Lower lobe of right lung (tissue), 2 donors: ENCODE measurements at places on chromosomes 2 and 18. TPM values are rescaled to one million over a fixed set of nuclear protein-coding genes. Genes with fewer than 3 reads are reported as not detected.

- DNase-seq, result no peak
Observed at GRCh38 chr2:230779126-230779525, 66.5 kb downstream of the CAB39 start.

GRCh38 chr2:107737756-107738155 lies 88.9 kb upstream of the RGPD4 start:
- DNase-seq, result no peak

GRCh38 chr2:161049559-161049958 lies 110.7 kb upstream of the TANK start:
- no peak for DNase-seq

- no peak for DNase-seq
Observed at GRCh38 chr18:29753379-29753778, 1289.2 kb downstream of the DSC3 start.

DNA sequence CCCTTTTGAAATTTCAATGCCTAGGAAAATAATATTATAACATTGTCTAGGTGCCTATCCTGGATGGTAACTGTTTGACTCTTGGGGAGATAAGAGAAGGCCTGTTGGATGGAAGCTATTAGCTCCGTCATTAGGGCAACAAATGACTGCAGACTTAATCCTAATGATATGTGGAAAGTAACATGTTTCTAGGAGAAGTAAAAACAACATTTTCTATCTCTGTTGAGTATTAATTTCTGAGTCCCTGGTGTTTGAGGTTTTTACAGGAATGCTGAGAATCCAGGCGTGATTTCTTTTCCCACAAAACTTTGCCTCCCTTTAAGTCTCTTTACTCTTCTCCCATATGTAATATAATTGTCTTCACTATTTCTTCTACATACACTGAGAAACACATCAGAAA lies 159.1 kb downstream of the GALNT1 start:
- no peak for DNase-seq

DNA sequence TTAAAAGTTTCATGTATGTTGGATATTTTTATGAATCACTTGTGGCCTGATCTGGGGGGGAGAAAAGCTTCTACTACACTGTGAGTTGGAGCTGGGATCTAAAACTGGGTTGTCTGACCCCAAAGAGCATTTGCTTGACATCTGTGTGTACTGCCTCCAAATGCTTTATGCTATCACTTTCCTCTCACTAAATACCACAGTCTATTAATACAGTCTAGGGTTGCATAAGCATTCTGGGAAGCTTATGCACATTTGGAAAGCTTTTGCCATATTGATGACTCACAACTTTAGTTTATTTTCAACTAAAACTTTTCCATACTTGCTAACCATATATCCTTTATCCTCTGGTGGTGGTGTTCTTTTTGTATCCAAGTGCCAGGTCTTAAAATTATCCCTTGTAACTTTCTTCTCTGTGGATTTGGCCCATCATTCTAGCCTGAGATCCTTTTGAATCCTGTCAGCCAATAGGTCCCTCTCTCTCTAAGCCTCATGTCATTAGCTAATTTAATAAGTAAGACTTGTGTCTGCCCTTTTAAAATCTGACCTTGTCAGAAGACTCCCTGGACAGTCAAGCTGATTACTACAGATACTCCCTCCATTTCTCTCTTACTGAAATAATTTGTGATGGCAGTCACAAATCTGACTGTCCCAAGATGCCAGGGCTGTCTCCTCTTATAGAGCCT lies 72.7 kb downstream of the NXPH2 start:
- no peak for DNase-seq

- no peak for DNase-seq
Observed at GRCh38 chr2:78982638-78983330, 42.7 kb upstream of the REG3G start.

DNA sequence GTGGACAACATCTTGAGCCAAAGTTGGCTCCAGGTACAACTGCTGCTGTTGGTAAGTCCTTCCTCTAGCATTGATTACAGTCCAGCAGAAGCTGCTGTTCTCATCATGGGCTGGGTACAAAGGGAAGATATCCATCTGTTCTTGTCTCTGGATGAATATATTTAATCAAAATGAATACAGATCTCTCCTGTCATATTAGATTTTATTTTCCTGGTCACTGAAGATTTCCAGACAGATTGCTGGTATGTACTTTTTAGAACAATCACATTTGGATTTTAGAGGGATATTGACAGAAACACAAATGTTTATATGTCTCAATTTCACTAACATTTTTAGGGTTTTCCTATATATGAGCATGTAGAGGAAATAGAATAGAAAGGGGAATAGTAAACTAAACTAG lies 155.4 kb upstream of the FHL2 start:
- DNase-seq, result no peak

DNA sequence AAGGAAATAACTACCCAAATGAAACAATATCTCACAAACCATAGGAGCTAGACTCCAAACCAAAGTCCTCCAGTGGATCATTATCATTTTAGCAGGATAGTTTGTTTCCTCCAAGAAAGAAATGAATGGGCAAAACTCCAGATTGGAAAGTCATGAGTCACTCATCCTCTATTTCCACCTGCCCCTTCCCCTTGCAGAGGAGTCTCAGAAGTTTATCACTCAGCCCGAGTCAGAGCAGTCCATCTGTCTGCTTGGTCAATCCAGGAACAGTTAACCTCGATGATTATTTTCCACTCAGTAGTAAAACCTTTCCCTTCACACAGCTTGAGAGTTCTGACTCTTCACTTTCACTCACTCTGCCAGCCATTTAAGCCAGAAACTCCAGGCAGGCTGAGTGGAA lies 462.2 kb downstream of the BCL11A start:
- DNase-seq, result no peak

DNA sequence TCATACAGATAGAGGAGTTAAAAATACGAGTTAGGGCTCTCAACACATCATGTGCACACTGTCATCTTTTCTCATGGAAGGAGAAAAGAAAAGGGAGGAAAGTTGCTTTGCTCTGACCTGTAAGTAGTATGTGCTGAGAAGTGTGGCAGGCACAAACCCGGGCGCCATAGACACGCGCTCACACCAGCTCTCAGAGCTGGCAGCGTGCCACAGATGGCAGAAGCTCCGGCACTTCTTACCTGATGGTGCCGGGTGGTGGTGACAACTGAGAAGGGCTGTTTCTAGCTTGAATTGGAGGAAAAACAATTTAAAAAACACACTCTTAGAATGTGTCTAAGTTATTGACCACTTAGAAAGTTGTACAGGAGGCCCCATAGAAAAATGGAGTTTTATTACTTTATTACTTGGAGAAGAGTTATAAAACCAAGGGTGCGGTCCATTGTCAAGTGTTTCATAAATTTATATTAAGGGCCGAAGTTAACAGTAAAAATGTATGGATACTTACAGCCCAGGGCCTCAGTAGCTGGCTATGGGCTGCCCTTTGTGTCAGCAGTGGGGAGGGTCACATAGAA lies 92.2 kb downstream of the DPP4 start:
- DNase-seq, result no peak

DNA sequence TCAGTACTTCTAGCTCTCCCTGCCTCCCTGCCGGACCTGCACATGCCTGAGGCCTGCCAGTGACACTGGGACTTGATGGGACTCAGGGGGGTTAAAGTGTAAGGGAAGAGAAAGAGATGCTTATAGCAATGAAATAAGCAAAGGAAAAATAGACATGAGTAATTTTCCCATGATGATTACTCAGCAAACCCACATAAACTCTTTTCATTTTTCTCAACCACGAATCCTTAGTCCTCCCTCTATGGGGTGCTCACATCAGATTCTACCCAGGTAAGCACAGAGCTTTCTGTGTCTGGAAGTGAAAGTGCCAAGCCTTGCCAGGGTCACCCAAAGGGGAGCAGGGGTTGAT lies 44.8 kb upstream of the ANKRD62 start:
- no peak for DNase-seq

DNA sequence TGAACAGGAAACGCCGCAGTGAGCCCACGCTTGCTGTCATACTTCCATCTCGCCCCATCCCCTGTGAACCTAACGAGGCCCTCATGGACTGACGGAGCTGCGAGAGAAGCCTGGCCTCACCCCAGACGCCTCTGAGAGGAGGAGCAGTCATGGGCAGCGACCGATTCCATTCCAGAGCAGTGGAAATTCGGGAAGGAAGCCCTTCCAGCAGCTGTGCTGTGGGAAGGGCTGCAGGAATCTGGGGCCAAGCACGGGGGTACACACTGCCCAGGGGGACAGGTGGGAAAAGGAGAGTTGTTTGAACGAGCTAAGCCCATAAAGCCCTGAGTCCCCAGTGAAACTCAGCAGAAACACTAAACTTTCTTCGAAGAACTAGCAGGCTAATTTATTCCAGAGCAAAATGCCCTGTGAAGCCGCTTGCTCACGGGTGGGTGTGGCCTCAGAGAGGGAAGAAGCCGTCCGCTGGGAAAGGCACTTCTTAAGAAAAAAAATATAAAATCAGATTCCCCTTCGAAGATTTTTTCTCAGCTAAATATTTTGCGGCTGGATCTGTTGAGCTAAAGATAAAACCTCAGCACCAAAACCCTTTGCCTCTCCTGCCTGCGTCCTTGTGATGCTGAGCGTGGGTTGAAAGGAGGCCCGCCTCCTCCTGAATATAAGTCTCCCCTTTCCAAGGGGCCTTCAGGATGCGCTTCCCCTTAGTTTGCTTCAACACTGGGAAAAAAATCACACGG lies 38.2 kb downstream of the ANKMY1 start:
- no peak for DNase-seq

DNA sequence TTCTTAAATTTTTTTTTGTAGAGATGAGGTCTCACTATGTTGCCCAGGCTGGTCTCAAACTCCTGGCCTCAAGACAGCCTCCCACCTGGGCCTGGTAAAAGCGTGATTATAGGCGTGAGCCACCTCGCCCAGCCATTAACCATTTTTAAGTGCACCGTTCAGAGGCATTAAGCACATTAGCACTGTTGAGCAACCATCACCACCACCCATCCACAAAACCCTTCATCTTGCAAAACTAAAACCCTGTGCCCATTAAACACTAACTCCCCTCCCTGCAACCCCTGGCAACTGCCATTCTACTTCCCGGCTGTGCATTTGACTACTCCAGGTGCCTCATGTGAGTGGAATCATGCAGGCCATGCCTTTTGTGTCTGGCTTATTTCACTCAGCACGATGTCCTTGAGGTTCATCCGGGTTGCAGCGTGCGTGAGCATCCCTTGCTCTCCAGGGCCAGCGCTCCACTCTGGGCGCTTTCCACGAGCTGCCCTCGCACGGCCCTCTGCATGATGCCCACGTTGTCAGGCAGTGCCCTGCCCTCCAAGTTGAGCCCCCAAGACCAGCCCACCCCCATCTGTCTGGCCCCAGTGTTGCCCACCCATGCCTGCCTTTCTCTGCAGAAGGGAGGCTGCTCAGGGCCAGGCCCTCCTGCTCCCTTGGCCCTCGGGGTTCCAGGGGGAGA lies 63.0 kb upstream of the GLI2 start:
- no peak for DNase-seq

DNA sequence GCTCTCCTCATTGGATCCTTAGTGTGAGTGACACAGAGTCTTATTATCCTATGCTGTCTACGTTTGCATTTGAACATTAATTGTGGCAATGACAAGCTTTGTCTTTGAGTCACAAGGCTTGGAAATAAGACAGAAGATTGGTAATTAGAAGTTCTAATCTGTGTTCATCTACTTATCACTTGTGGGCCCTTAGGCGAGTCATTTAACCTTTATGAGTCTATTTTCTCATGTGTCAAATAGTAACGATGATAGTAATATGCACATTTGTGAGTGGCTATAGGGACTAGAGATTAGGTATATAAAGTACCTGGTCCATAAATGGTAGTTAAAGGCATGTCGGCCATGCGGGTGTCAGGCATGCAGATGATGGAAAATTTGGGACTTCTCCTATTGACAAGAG lies 105.6 kb upstream of the NABP1 start:
- no peak for DNase-seq

DNA sequence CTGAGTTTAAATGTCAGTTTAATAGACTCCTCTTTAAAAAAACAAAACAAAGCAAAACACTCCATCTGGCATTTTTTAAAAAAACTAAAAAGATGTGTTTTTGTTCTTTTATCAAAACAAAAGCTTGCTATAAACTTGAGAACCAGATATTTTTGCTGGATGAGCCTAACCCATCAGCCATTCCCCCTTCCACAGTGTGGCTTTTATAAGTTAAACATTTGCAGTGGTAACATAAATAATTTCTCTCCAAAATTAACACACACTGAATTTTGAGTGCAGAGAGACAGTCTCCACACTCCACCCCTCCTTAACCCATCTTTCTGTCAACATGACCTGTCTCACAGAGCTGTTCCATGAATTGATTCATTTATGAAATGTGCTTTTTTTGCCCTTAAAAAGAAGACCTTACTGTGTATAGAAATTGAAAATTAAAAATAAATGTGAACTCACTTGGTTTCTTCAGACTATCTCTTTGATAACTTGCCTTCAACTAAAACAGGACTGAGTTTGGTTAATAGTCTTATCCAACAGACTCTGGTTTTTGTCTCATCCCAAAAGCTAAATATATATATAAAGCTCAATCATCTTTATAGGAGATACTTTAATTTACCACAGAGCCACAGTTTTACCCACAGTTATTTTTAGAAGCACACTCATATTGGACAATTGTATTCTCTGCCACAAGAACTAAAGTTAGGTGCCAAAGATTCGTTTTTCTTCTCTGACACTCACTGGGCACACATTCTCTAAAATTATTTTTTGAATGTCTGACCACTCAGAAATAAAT lies 64.8 kb upstream of the STK39 start:
- DNase-seq, result no peak

The CPS1 gene
- total RNA-seq, result 3.0 TPM

The TMEM185B gene
- 22.2 TPM for total RNA-seq

The GPR155 gene
- 6.2 TPM for total RNA-seq

The BBS5 gene
- 7.0 TPM for total RNA-seq

The KCMF1 gene
- 64.2 TPM for total RNA-seq

The HOXD4 gene
- total RNA-seq, result 0.97 TPM

The SETBP1 gene
- total RNA-seq, result 25.8 TPM

The UGT1A5 gene
- 0.27 TPM for total RNA-seq
